ENCODE measurements at places on chromosomes 5 and 9. TPM values are rescaled to one million over a fixed set of nuclear protein-coding genes. Genes with fewer than 3 reads are reported as not detected.

GRCh38 chr5:96297867-96298266 is 135.2 kb downstream of the PCSK1 start:
- DNase-seq, result no peak

- no peak for DNase-seq
Measured at GRCh38 chr5:72599519-72600370, 92.5 kb upstream of the ZNF366 start.

- no peak for DNase-seq
Measured at GRCh38 chr5:17448877-17449276, 49.2 kb upstream of the TAF11L2 start.

DNA sequence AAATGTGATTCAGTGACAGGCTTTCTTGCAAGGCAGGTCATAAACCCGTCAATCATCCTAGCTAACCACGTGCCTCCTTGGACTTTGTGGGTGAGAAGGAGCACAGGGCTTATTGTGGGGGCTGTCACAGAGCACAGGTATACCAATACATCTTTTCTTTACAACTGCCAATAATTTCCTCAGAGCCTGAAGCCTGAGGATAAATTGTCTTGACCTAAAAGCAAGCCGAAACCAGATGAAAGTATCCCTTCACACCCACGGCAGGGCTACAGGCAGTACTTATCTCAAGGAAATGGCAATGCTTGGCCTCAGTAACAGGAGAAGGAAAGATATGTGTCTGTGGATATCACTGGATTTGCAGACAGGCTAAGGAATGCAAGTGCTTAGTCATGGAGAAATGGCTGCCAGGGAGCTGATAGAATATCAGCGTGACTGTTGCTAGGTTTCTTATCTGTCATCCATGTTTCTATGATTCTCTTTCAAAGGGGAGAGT is 90.3 kb upstream of the ZNF366 start:
- peak; percentile 78 for DNase-seq

The PTGES2 gene
- 42.7 TPM for total RNA-seq

The INSL4 gene
- not detected for total RNA-seq

- peak; percentile 99 for DNase-seq
Measured at GRCh38 chr5:171450423-171451331, 31.2 kb downstream of the FGF18 start.

GRCh38 chr5:128197896-128198522 is 114.4 kb downstream of the SLC12A2 start:
- no peak for DNase-seq

The SAXO1 gene
- under 0.01 TPM for total RNA-seq

The TAL2 gene
- 0.36 TPM for total RNA-seq

DNA sequence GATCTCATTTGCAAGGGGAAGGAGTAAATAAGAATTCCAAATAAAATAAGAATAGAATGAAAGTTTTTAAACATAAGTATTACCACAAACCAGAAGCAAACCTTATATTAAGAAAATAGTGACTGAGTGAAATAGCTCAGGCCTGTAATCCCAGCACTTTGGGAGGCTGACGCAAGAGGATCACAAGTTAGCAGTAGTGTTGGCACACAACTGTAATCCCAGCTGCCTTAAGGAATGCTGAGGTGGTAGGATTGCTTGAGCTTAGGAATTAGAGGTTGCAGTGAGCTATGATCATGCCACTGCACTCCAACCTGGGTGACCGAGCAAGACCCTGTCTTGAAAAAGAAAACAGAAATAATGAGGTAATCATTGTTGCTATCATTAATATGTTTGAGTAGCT is 47.0 kb downstream of the APC start:
- DNase-seq, result no peak

DNA sequence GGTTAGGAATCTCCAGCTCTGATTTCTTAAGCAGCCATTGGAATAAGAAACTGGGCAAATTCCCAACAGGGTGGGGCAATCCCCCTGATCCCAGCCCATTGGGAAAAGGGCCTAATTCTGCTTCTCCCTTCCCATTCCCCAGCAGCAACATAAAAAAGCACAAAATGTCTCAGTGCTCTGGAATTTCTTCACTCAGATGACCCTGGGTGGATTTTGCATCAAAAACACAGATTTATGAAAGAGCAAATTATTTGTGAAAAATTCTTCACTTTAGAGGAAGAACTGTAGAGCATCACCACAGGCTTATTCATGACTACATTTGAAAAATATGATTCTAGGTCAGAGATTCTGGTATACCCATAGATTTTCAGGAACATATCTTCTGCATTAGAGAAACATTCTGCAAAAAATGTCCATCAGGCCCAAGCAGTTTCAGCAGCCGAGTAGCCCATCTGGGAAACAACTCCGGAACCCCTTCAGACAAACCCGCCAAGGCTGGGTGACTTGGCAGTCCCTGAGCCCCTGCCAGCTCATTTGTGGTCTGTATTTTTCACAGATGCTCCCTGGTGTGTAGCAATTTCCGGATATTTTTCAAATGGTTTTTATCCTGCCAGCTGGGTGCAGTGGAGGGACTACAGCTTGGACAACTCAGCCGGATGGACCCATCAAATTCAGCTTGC is 102.1 kb upstream of the RANBP3L start:
- DNase-seq, result peak; percentile 52

DNA sequence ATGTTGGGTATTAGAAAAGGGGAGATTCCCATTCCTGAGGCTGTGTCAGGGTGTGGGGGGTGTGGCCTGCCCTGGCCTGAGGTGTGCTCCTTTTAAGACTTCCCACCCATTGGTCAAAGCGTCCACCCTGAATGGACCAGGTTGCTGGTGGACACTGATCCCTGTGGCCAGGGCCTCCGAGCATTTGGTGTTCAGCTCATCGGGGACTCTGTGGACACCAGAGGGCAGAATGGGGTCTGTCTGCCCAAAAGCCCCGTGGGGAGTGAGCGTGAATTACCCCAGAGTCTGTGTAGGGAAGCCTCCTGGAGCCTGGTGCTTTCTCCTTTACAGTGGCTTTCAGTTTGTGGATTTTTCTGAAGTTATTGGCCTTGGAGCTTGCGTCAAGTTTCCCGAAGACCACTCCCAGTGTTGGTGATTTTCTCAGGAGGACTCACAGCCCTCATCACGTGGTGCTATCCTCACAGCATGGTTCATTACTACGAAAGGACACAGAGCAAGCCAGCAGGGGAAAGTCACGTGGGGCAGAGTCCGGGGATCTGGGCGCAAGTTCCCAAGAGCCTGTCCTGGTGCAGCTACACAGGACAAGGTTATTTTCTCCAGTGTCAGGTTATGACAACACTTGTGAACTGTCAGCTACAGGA is 55.5 kb downstream of the TENT4A start:
- peak; percentile 62 for DNase-seq

The SCGB3A1 gene
- total RNA-seq, result not detected

The MACIR gene
- 10.3 TPM for total RNA-seq

DNA sequence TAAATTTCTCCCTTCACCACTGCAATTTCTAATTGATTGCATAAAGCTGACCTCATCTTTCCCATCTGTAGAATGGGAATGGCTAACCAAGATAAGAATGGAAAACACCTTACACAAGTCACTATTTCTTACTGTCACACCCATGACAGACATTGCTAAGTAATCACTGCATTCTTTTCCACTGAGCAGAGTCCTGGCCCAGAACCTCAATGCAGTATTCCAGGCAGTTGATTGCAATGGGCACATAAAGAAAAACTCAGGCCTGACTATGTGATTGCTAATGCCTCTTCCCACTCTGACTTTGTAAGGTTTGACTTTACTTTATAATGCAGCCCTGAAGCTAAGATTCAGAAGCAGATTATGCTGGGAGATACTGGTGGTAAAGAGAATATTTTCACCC is 29.3 kb downstream of the TRIM32 start:
- DNase-seq, result no peak

The GCNT4 gene
- 2.7 TPM for total RNA-seq

- no peak for DNase-seq
Measured at GRCh38 chr5:64767959-64768357, 533 bp downstream of the SREK1IP1 start.

All from osteoblast (primary cell).